ENCODE measurements at places on chromosomes 16 and 17.
A peak's percentile ranks its signal among the peaks of the same experiment; 100 is the strongest.

GRCh38 chr16:55154262-55154661 is 169.7 kb upstream of the IRX6 start:
- H3K27me3 ChIP-seq: no peaks in the 10 kb centered on the region
- no peaks in the 10 kb centered on the region for H3K36me3 ChIP-seq
- no peak for DNase-seq
- no peak overlapping the region for H3K4me3 ChIP-seq

DNA sequence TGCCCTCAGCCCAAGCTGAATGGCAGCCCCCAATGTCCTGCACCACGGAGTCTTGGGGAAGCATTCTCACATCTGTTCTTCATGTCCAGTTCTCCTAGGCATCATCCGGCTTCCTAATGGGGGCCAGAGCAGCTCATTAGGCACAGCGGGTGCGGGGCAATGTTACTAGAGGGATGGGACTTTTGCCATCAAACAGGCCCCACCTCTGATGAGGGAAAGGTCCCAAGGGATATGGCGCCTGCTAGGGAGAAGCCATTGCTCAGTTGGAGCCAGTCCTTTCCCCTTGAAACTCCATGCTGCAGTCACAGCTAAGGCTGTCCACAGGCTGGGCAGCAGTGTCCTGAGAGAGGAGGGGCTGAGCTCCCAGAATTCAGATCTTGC is 1.7 kb upstream of the DPH1 start:
- no peak overlapping the region for H3K27ac ChIP-seq
- DNase-seq: no peak
- H3K4me1 ChIP-seq: peaks cover 8% of the 10 kb centered on the region
- H3K36me3 ChIP-seq: 0 out of 3 replicates have a peak, but pooled peaks cover 5% of the 10 kb centered on the region
- H3K4me3 ChIP-seq: no peak overlapping the region
- H3K27me3 ChIP-seq: no peaks in the 10 kb centered on the region

GRCh38 chr17:58184308-58184985 is 8.1 kb upstream of the EPX start:
- no peak overlapping the region for H3K4me3 ChIP-seq
- H3K27me3 ChIP-seq: 0 out of 2 replicates have a peak, but pooled peaks cover 6% of the 10 kb centered on the region
- H3K4me1 ChIP-seq: peaks cover 36% of the 10 kb centered on the region
- DNase-seq: peak; percentile 47
- H3K36me3 ChIP-seq: no peaks in the 10 kb centered on the region
- peak overlapping the region; percentile 63 for H3K27ac ChIP-seq

- DNase-seq: no peak
- H3K27me3 ChIP-seq: peaks cover 21% of the 10 kb centered on the region
- H3K27ac ChIP-seq: no peak overlapping the region
- no peak overlapping the region for H3K4me3 ChIP-seq
Observed at GRCh38 chr16:57501492-57501891, 15.2 kb upstream of the DOK4 start.

DNA sequence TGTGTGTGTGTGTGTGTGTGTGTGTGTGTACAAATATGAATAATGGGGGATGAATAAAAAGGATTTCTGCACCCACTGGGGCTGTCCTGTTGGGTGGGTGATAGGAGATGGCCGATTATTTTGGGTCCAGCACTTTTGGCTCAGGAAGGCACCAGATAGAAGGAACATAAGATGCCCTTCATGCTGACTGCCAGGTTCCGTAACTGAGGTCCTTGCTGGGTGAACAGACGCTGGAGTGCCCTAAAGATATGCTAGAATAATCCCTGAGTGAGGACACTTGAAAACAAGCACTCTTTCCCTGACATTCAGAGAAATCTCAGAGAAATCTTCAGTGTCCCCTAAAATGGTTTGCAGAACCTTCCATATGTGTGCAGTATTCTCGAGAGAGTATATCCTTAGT is 17.7 kb downstream of the IRX6 start:
- DNase-seq: no peak
- no peaks in the 10 kb centered on the region for H3K27me3 ChIP-seq
- H3K27ac ChIP-seq: no peak overlapping the region
- H3K36me3 ChIP-seq: no peaks in the 10 kb centered on the region
- H3K4me3 ChIP-seq: no peak overlapping the region

GRCh38 chr16:73274140-73274539 is 226.2 kb upstream of the ZFHX3 start:
- no peak overlapping the region for H3K4me3 ChIP-seq
- H3K27ac ChIP-seq: no peak overlapping the region
- no peaks in the 10 kb centered on the region for H3K27me3 ChIP-seq
- H3K36me3 ChIP-seq: no peaks in the 10 kb centered on the region
- DNase-seq: no peak

DNA sequence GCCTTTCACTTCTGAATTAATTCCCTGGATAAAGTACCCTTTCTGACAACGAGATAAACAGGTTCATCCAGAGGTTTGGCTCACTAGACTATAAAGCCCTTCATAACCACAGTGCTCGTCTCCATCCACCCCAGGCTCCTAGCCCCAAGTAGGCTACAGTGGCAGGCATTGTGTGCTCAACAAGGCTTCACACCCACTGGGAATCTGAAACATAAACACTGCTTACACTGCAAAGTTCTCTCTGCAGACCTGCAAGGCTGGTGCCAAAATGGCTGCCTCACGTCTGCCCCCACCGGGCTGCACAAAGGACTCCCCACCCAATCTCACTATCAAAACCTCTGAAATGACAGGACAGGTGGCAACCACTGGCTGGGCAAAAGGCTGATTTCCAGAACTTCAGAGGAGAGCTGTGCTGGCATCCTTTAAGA is 5.1 kb upstream of the HLF start:
- H3K36me3 ChIP-seq: no peaks in the 10 kb centered on the region
- H3K4me1 ChIP-seq: no peaks in the 10 kb centered on the region
- no peak for DNase-seq
- H3K27me3 ChIP-seq: peaks cover 6% of the 10 kb centered on the region
- no peak overlapping the region for H3K27ac ChIP-seq
